ENCODE measurements at places on chromosomes 11 and 22.

DNA sequence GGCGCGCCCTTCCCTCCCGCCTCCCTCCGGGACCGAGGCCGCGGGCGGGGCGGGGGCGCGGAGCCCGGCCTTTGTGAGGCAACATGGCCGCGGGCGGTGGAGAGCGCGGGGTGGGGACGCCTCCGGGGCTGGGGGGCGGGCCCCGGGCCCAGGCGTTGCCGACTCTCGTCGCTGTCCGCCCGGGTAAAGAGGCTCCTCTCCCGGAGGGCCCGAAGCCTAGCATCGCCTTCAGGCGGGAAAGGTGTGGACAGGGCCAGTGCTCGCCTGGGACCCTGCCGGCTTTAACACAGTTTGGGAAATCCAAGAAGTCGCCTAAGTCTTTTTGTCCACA lies 369 bp downstream of the DGCR8 start:
- DNase-seq: peak; percentile 70

- no peak for DNase-seq
Measured at GRCh38 chr11:127627629-127628457, 627.3 kb upstream of the KIRREL3 start.

DNA sequence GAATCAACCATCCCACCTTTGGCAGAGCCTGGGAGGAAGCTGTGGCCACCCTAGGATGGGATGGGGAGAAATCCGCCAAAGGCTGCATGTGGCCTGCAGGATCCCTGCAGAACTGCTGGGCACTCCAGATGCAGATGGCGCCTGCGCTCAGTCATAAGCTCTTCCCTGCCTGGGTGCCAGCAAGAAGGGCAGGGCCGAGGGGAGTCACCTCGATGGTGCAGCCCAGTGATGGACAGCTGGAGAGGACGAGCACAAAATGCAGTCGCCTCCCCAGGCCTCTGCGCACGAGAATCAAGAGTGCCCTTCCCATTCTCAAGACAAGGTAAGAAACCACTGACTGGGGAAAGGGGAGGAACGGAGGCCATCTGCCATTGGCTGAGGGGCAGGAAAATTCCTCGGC lies 693.6 kb downstream of the TBC1D22A start:
- DNase-seq: no peak

GRCh38 chr11:13883589-13883988 lies 78.9 kb upstream of the SPON1 start:
- no peak for DNase-seq

DNA sequence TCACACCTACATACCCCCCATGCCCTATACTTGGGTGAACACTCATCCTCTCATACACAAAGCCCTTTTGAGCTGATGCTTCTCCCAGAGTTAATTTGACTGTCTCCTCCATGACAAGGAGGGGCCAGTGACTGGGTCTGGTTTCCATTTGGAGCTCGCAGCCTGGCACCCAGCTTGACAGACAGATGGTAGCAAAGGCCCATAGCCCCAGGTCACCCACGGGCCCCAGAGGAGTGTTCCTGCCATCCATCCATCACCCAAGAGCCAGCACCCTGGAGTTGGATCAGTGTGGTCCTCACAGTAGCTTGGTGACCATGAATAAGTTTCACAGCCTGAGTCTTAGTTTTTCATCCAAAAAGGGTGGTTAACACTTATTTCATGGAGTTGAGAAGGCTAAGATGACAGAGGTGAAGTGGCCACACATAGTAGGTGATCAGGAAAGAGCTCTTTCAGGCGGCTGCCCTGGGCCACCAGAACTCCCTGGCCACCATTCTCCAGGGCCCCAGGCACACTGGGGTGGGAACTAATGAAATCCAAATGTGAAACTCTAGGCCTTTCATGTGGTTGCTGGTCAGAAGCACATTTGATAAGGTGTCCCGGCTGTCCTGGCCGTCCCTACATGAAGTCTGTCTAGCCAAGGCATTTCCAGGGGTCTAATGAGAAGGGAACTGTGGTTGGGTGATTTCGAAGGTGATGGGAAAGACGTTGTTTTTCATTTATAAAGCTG lies 42.4 kb downstream of the LIF start:
- DNase-seq: no peak

DNA sequence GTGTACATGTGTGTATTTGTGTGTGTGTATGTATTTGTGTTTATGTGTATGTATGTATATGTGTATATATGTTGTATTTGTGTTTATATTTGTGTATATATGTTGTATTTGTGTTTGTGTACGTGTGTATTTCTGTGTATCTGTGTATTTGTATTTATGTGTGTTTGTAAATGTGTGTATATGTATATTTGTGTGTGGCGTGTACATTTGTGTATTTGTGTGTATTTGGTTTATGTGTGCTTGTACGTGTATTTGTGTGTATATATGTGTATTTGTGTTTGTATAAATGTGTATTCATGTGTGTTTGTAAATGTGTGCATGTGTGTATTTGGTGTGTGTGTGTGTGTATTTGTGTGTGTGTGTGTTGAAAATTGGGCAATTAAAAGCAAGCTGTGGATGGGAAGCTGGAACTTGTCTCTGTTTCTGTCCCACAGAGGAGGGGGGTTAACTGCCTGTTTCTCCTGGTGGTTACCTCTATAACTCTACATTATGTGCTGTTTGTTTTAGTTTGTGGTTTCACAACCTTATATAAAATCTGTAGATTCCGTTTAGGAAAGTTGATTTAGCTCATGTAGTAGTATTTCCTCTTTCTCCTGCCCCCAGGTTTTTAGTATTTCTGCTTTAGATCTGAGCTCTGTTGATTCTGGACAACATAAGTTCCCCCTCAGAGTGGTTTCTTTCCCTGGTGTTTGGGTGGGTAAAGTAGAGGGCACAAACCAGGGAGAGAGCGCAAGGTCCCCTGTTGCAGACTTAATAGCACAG lies 28.9 kb downstream of the AP2A2 start:
- DNase-seq: no peak

- no peak for DNase-seq
Measured at GRCh38 chr11:12066056-12066798, 44.2 kb upstream of the MICAL2 start.

- no peak for DNase-seq
Measured at GRCh38 chr11:125257751-125258150, 93.2 kb downstream of the PKNOX2 start.

DNA sequence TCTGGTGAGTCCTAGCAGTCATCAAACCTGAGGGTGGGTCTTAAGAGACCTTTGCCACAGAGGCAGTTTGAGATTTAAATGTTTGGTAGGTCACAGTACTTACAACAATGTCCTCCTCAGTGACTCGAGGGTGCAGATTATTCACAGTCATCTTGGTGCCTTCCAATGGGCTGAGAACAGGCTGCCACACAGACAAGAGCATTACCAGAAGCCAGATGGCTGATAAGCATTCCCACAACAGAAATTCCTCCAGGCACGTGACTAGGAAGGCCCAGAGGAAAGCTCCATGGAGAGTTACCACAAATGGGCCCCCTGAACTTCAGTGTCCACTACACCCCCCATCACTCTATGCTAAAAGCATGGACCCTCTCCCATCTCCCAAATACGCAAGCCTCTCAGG lies 19.2 kb downstream of the POLDIP3 start:
- no peak for DNase-seq

Measured in T-helper 2 cell (primary cell).